ENCODE measurements at places on chromosomes 16 and 17.

- no peak for DNase-seq
Observed at GRCh38 chr16:87390641-87391323, 1.4 kb upstream of the MAP1LC3B start.

- DNase-seq, result no peak
Observed at GRCh38 chr16:85526185-85526974, 86.7 kb upstream of the GSE1 start.

DNA sequence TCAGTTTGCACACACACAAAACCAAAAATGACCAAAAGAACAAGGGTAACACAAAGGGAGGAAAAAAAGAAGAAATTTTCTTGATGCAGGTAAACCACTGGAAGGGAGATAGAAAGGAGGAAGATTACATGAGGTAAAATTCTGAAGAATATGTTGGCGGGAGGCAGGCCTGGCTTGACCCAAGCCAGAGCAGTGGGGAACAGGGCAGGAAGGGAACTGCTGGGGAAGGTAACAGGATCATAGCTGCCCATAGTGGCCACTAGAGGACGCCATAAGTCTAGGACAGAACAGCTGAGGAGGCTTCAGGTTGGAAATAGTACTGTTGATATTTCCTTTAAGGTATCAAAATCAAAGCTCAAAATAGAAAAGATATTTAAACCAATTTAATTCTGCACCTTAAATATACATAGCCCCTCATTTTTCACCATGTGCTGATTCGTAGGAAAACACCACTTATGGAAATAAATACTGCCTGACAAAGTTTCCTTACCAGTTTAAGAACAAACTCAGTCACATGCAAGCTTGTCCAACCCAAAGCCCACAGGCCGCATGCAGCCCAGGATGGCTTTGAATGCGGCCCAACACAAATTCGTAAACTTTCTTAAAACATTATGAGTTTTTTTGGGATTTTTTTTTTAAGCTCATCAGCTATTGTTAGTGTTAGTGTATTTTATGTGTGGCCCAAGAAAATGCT lies 15.5 kb downstream of the VPS35 start:
- no peak for DNase-seq

DNA sequence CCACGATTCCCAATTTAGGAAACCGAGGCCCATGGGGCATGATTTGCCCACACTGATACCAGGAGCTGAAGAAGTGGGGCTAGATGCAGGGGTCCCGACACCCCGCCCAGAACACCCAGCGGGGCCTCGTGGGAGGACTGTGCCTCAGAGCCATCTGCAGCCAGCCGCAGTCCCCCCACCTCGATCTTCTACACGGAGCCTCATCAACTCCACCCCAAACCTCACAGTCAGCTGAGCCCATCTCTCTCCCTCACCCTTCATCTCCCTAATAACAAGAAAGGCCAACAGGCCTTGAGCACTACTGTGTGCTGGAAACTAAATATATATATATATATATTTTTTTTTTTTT lies 4.2 kb downstream of the ITGAE start:
- no peak for DNase-seq

DNA sequence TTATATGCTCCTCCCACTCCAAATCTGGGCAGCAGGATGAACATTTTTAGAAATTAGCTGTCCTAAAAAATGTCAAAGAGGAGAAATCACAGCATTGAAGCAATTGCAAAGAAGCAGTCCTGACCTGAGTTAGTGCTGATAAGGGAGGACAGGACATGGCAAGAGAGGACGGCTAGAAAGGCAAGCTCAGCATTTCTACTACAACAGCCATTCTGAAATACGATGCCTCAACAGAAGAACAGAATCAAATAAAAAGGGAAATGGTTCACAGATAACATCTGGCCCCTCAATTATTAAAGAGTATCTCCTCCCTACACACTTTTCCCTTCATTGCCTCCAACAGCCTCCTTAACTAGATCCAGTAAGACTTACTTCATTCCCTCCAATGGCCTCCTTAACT lies 18.3 kb downstream of the VPS53 start:
- DNase-seq, result no peak

DNA sequence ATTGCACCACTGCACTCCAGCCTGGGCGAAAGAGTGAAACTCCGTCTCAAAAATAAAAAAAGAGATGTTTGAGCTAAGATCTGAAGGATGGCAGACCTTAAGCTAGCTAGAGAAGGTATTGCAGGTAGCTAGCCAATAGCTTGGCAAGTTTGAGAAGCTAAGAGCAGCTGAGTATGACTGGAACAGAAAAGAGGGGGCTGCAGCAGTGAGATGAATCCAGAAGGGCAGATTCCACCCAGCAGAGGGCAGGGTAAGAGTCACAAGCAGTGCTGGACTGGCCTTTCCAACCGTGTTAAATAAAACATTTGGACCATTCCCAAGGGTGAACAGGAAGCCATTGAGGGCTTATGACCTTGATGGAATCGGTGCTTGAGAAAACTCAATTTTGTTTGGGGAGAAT lies 5.7 kb upstream of the PHAF1 start:
- DNase-seq, result no peak

GRCh38 chr16:48534601-48535340 lies 75.2 kb downstream of the N4BP1 start:
- no peak for DNase-seq

DNA sequence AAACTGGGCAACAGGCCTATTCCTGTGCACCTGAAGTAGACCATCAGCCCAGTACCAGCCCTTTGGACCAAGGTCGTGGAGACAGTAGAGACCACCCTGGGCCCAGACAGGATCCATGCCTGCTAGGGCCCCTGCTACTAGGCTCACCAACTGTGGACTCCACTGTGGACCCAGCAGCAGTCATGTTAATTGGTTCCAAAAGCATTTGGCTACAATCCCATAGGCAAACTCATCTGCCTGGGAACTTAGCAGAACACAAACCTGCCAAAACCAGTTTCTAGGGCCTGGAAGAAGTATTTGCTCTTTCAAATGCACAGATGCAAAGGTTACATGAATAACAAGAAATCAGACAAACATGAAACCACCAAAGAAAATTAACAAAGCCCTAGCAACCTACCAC lies 53.1 kb downstream of the ACSM2A start:
- DNase-seq, result no peak

GRCh38 chr17:78675836-78676235 lies 98.6 kb upstream of the DNAH17 start:
- DNase-seq, result no peak

GRCh38 chr16:89953671-89954406 lies 5.3 kb downstream of the DEF8 start:
- DNase-seq, result no peak

DNA sequence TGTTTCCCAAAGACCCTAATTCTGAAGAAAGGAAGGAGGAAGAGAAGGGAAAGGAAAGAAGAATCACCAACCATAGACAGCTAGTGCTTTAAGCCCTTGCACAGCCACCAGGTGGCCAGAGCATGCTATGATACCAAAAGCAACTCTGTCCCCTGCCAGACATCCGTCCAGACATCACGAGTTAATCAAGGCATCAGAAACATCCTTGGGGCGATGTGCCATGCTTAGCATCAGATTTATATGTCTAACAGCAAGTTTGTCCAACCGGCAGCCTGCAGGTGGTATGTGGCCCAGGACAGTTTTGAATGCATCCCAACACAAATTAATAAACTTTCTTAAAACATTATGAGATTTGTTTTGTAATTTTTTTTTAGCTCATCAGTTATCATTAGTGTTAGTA lies 2.9 kb upstream of the CRYBA1 start:
- DNase-seq, result no peak
